ENCODE measurements at places on chromosomes 6 and 20.

DNA sequence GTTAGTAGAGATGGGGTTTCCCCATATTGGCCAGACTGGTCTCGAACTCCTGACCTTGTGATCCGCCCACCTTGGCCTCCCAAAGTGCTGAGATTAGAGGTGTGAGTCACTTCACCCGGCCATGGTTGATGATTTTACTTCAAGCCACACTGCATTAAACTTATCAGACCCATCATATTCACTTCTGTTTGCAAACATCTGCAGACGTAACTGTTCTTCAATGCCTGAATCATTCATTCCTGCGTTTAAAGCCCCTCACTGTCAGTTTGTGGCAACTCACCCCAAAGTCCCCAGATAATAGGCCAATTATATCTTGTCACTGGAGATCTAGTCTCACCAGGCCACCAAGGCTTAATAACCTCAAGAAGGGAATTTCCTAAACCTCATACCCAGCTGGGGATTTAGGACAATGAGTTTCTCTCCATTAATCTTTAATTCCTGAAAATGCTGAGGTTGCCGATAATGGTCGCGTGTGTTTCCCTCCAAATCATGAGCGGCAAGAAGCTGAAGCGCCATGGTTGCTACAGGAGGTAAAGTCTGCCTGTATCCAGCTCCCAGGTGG is 229.6 kb downstream of the LY86 start:
- DNase-seq = no peak

- DNase-seq = no peak
These were observed 8.0 kb downstream of the SLC18B1 start for GRCh38 chr6:132790450-132790849.

- no peak for DNase-seq
These were observed 123.0 kb upstream of the SNX9 start for GRCh38 chr6:157699777-157700636.

DNA sequence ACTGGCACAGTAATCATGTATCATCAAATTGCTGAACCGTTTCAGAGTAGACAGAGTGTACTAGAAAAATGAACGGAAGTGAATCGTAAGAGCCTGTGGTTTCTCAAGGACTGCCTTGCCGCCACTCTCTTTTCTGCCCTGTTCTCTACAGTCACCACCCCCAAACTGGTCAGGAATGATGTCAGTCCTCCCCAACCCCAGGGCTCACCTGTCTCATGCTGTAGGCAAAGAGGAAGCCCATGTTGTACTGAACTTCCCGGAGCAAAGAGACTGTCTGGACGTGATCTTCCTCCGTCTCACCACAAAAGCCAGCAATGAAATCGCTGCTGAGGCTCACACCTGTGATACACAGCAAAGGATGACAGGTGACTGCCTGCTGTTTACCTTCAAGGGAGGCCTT is 31.0 kb downstream of the CDK5RAP1 start:
- DNase-seq = no peak

GRCh38 chr6:79686707-79687309 is 55.7 kb downstream of the SH3BGRL2 start:
- no peak for DNase-seq

DNA sequence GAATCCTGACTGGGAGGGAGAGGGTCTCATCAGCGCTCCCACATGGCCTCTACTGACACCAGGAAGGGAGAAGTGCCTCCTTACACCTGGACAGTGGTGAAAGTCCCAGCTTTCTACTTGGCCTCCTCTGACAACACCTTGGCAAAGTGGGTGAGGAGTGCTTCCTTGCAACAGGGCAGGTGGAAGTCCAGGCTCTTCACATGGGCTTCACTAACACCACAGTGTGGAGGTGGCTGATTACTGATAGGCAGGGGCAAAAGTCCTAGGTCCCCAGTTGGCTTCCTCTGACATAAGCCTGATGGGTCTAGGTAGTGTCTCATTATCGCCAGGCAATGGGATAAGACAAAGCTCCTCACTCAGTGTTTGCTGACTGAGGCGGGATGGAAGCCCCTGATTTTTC is 9.5 kb upstream of the HLA-DRA start:
- DNase-seq = no peak

DNA sequence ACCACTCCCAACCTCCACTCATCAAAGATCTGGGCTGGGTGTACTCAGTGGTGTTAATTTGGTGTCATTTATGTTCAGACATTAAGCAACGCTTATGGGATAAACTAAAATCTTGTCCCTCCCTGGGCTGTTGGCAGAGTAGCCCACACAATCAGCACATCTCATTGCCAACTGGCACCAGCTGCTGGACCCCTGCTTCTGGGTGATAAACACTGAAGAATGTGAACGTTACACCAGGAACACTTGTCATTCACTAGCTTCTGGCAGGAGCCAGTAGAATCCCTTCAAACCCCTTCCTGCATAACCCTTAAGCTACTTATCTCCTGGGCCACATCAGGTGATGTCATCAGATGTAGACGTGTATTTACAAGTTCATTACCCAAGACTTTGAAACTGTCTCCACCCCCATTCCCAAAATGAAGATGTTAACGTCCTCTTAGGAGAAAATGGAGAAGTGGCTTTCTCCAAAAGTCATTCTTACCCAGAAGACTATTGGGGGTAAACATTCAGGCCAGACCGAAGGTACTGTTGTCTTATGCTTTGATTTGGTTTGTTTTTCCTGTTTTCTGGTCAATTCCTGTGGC is 107.8 kb upstream of the CD93 start:
- no peak for DNase-seq

DNA sequence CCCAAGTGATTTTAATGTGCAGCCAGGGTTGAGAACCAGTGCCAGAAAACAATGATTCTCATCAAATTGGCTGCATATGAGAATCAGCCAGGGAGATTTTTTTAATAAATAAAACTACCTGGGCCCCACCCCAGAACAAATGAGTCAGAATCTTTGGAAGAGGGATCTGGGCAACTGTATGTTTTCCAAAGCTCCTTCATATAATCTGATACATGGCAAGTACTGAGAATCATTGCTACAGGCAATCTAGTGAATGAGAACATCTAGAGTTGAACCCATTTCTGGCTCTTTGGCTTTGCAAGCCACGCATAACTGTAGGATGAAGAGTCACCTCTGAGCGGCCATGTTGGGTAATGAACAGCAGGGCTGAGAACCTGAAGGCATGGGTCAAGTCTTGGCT is 26.1 kb upstream of the DSP start:
- no peak for DNase-seq

Data from left renal cortex interstitium (tissue), 4 donors.